ENCODE measurements at places on chromosomes 13 and 19. TPM values are rescaled to one million over a fixed set of nuclear protein-coding genes. Genes with fewer than 3 reads are reported as not detected.

The FGF22 gene
- total RNA-seq: not detected

The SLC46A3 gene
- total RNA-seq: 0.73 TPM

The ATP1A3 gene
- not detected for total RNA-seq

The CEACAM4 gene
- total RNA-seq: not detected

The RELB gene
- 7.3 TPM for total RNA-seq

The ERICH6B gene
- not detected for total RNA-seq

The DNAAF3 gene
- total RNA-seq: 0.59 TPM

The RFPL4AL1 gene
- total RNA-seq: not detected

The LRRC25 gene
- total RNA-seq: not detected

The CARD8 gene
- total RNA-seq: 10.7 TPM

The EDNRB gene
- total RNA-seq: 32.6 TPM

The ZNF844 gene
- total RNA-seq: 2.5 TPM

The PRR19 gene
- total RNA-seq: under 0.01 TPM

The SHISA2 gene
- total RNA-seq: not detected

The CNOT3 gene
- 7.3 TPM for total RNA-seq

The TMEM255B gene
- 2.0 TPM for total RNA-seq

The ARHGAP33 gene
- 6.3 TPM for total RNA-seq

The NLRP4 gene
- total RNA-seq: not detected

The COL4A2 gene
- 138 TPM for total RNA-seq

The WASF3 gene
- 9.9 TPM for total RNA-seq

The PLIN3 gene
- 287 TPM for total RNA-seq

The RXFP2 gene
- total RNA-seq: not detected

The JSRP1 gene
- not detected for total RNA-seq

The EPS8L1 gene
- total RNA-seq: 0.98 TPM

The NALCN gene
- total RNA-seq: under 0.01 TPM

The ZNF564 gene
- total RNA-seq: 3.3 TPM

The EVI5L gene
- total RNA-seq: 19.5 TPM

The OR4F17 gene
- total RNA-seq: not detected

The REEP6 gene
- total RNA-seq: 2.6 TPM

The RHPN2 gene
- total RNA-seq: 0.73 TPM

The PDX1 gene
- total RNA-seq: not detected

The KLK12 gene
- not detected for total RNA-seq

The CLEC4G gene
- total RNA-seq: not detected

The MTIF3 gene
- 49.5 TPM for total RNA-seq

The CFAP97D2 gene
- total RNA-seq: not detected

The ZNF610 gene
- 0.78 TPM for total RNA-seq

The HS6ST3 gene
- under 0.01 TPM for total RNA-seq

The ZNF296 gene
- 0.20 TPM for total RNA-seq

The CCDC194 gene
- not detected for total RNA-seq

The SSBP4 gene
- total RNA-seq: 69.8 TPM

The PRSS57 gene
- not detected for total RNA-seq

The CDADC1 gene
- total RNA-seq: 3.3 TPM

The KLK6 gene
- total RNA-seq: not detected
